ENCODE measurements at places on chromosomes 2 and 18. TPM values are rescaled to one million over a fixed set of nuclear protein-coding genes. Genes with fewer than 3 reads are reported as not detected.

The SPP2 gene
- total RNA-seq = not detected

DNA sequence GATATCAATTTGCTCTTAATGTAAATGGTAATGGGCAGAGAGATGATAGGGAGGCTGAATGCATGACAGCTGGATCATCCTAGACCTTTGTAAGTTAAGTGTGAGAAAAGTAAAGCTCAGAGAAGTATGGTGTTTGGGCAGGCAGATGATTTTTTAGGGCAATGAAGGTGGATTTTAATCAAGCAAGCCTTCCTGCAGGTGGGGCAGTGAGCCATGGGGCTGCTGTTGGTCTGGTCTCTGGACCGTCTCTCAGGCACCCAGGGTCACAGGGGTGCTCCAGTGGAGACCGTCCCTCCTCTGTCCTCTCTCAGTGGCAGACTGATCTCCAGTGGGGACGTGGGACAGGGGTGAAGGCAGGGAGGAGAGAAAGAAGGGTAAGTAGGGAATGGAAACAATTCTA lies 69.8 kb upstream of the STK17B start:
- no peaks in the 10 kb centered on the region for H3K36me3 ChIP-seq
- no peaks in the 10 kb centered on the region for H3K4me1 ChIP-seq
- H3K4me3 ChIP-seq = no peak overlapping the region
- H3K27me3 ChIP-seq = no peaks in the 10 kb centered on the region
- DNase-seq = no peak
- H3K27ac ChIP-seq = no peak overlapping the region

- DNase-seq = no peak
- H3K27ac ChIP-seq = no peak overlapping the region
- H3K4me1 ChIP-seq = peaks cover 2% of the 10 kb centered on the region
- no peak overlapping the region for H3K4me3 ChIP-seq
- no peaks in the 10 kb centered on the region for H3K27me3 ChIP-seq
- H3K36me3 ChIP-seq = peaks cover 71% of the 10 kb centered on the region
Measured at GRCh38 chr2:233850745-233851144, 3.6 kb downstream of the HJURP start.

DNA sequence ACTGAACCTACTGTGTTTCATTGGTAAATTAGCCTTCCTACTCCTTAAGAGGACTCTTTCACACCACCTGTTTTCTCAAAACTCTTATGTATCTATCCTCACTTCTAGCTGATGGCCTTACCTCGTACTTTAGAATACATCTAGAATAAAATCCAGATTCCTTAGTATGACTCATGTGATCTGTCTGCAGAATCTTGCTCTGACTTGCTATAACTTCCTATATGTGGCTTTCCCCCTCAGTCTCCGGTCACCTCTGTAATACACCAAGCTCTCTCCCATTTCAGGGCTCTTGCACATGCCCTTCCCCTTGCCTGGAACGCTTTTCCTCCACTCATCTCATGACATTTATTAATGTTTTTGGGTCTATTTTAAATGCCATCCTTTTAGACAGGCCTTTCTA lies 95.6 kb upstream of the LHCGR start:
- no peak overlapping the region for H3K4me3 ChIP-seq
- H3K27ac ChIP-seq = no peak overlapping the region
- H3K4me1 ChIP-seq = peaks cover under 1% of the 10 kb centered on the region
- no peaks in the 10 kb centered on the region for H3K27me3 ChIP-seq

The HRH4 gene
- not detected for total RNA-seq

DNA sequence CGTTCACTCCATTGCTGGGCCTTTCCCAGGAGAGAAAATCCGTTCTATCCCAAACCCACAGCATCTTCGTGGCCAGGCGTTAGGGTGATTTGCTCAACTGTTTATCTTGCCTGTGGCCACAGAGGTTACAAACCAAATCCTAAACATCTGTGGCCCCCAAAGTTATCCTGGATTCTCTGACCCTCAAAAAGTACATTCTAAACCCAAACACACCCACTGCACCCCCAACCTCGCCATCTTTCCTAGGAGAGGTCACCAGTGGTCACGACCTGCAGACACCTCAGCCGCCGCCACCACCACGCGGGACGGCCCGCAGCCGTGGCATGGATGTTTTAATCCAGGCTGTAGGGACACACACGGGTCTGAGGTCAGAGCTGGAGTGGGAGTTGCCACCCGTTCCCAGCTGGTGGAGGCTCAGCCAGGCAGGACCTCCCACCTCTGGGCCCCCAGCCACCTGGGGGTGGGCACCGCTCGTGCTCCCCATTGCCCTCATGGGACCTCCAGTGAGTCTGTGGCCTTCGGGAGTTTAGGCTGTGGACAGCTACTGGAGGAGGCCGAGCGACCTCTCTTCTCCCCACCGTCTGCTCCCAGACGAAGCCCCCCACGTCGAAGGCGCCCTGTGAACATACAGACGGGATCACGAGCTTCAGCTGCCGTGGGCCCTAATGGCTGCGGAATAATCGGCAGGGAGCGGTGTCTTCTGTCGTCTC lies 72.0 kb downstream of the KCNG2 start:
- H3K4me3 ChIP-seq = no peak overlapping the region
- peak; percentile 32 for DNase-seq

The MERTK gene
- total RNA-seq = 22.3 TPM

DNA sequence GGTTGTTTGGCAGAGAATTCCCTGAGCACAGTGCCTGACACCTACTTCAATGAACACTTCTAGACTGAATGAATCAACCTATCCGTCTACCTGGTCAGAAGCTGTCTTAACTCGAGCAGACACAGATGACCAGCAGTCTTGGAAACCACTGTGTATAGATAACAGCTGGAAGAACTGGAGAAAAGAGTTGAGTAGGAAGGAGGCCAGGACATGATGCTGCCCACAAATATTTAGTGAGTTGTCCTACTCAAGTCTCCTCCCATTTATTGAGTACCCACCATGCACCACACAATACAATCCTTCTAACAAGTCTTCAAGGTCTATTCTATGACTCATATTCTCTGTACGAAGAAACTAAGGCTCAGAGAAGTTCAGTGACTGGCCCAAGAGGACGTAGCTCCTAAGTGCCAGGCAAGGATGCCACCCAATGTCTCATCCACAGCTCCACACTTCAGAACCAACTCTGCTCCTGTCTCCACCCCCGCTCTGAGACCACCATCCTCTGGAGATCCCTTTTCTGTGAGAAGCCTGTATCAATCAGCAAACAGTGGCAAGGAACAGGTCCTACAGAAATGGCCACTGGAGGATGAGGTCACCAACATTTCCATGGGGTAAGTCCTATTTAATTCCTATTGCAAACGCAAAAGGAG lies 62.2 kb downstream of the GALNT14 start:
- H3K4me1 ChIP-seq = no peaks in the 10 kb centered on the region
- no peak for DNase-seq
- no peak overlapping the region for H3K27ac ChIP-seq
- H3K27me3 ChIP-seq = no peaks in the 10 kb centered on the region
- H3K4me3 ChIP-seq = no peak overlapping the region
- H3K36me3 ChIP-seq = no peaks in the 10 kb centered on the region

DNA sequence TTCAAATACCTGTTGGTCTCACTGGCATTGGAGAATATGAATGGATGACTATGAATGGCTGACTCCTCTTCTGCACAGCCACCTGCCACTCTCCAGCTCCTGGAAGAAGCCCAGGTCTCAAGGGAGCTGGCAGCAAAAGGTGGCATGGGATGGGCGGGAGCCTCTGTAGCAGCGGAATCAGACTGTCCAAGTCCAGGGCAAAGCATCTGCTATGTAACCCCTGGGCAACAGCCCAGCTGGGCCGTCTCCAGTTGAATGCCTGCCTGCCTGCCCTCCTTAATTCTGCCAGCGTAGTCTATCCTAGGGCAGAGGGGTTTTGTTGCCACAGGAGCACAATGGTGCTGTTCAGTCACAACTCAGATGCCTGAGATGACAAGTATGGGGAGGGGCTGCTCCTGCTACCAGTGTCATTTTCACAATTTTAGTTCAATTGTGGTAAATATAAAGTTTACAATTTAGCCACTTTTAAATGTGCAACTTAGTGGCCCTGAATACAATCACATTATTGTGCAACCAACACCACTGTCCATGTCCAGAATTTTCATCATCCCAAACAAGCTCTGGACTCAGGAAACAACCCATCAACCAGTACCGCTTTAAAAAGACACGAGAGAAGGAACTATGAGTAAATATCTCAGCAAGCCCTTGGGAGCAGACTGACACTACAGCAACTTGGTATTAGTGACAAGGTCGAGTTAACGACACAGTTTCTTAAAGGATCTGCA lies 115.2 kb downstream of the MYO5B start:
- DNase-seq = peak; percentile 11
- H3K27me3 ChIP-seq = no peaks in the 10 kb centered on the region
- H3K27ac ChIP-seq = no peak overlapping the region
- no peaks in the 10 kb centered on the region for H3K4me1 ChIP-seq

The CREB1 gene
- 93.4 TPM for total RNA-seq

DNA sequence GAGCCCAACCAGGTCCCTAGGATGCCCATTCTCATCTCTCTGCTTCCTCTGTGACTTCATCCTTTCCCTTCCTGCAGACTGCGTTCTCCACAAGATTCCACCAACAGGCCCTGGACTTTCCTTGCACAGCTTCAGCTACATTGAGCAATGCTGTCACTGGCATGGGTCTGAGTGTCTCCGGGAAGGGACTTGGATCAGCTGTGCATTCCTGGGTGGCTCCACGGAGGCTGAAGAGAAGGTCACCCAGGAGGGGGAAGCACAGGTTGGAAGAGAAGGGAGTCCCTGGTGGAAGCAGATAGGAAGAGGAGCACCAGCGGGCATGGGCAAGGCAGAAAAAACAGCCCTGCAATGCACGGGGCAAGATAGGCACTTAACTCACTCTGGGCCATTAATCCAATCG lies 140.5 kb downstream of the UXS1 start:
- DNase-seq = no peak
- no peak overlapping the region for H3K4me3 ChIP-seq
- no peaks in the 10 kb centered on the region for H3K4me1 ChIP-seq
- no peak overlapping the region for H3K27ac ChIP-seq
- no peaks in the 10 kb centered on the region for H3K36me3 ChIP-seq

The TLX2 gene
- total RNA-seq = 0.27 TPM

The SLC14A1 gene
- total RNA-seq = not detected

The ERBB4 gene
- total RNA-seq = 158 TPM

GRCh38 chr2:19630921-19631320 lies 270.9 kb downstream of the TTC32 start:
- H3K36me3 ChIP-seq = no peaks in the 10 kb centered on the region
- H3K27ac ChIP-seq = no peak overlapping the region
- peaks cover 5% of the 10 kb centered on the region for H3K27me3 ChIP-seq

The TMEM17 gene
- total RNA-seq = 3.2 TPM

DNA sequence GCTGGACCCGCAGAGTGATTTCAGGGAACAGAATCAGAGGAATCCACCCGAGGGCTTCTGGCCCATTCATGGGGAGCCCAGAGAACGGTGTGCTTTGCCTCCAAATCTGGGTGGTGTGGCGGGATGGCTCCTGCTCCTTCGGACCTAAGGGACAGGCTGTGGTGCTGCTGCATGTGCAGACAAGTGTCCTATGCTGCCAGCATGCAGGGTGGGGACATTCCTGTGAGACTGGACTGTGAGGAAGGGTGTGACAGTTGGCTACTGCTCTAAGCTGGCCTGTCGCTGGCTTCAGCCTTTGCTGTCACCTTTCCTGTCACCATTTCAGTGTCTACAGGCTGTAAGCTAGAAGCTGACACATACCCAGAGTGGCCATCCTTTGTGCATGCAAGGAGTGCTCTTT lies 2.9 kb upstream of the SLC4A3 start:
- DNase-seq = no peak
- H3K27ac ChIP-seq = no peak overlapping the region

DNA sequence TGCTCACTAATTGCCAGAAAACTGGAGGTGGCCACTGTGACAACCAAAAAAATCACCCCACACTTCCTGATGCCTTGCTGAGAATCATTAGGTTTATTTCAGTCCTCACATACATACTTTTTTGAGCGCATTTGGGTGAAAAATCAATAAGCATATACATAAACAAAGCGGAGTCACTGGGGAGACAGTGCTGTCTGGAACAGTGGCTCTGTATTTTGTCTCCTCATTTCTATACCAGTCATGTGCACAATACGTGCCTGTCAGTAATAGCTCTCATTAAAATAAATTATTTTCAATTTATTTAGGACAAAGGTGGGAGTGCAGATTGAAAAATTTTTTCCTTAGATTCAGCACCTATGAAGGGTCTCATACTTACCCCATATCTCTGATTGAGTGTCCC lies 48.2 kb downstream of the CXCR4 start:
- H3K4me1 ChIP-seq = no peaks in the 10 kb centered on the region
- H3K27ac ChIP-seq = peak overlapping the region; percentile 30
- H3K36me3 ChIP-seq = no peaks in the 10 kb centered on the region
- DNase-seq = no peak

DNA sequence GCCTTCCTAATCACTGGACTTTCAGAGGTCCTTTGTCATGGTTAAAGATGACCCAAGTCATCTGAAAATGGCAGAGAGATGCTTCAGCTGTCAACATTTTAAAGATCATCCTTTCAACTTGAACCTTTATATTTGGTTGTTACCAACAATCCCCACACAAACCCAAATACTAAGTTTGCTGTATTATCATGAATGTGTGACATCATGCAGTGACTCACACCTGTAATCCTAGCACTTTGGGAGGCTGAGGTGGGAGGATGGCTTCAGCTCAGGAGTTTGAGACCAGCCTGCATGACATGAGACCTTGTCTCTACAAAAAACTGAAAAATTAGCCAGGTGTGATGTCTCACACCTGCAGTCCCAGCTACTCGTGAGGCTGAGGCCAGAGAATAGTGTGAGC lies 55.2 kb upstream of the NRP2 start:
- DNase-seq = no peak
- H3K27me3 ChIP-seq = no peaks in the 10 kb centered on the region
- H3K36me3 ChIP-seq = no peaks in the 10 kb centered on the region

The GALNT3 gene
- total RNA-seq = 5.6 TPM

- H3K4me1 ChIP-seq = no peaks in the 10 kb centered on the region
- H3K36me3 ChIP-seq = no peaks in the 10 kb centered on the region
- DNase-seq = no peak
- H3K4me3 ChIP-seq = no peak overlapping the region
Measured at GRCh38 chr18:59263661-59264060, 9.6 kb downstream of the RAX start.

DNA sequence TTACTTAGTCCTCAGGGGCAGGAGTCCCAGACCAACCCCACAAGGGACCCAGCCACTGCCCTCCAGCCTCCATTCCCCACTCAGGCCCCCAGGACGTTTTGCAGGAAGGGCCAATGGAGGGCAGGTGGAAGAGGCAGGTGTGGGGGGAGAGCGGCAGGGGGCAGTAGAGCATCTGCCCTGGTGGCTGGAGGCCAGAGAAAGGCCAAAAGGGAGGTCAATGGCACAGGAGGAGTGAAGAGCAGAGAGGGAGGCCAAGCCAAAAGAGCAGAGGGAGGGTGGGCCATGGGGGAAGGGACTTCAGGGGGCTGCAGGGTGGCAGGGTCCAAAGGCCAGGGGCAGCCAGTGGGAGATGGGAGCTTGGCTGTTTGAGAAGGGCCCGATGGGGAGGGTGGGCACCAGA lies 17.3 kb upstream of the GPR55 start:
- H3K27ac ChIP-seq = no peak overlapping the region
- H3K27me3 ChIP-seq = no peaks in the 10 kb centered on the region
- DNase-seq = peak; percentile 63

- no peaks in the 10 kb centered on the region for H3K36me3 ChIP-seq
- H3K4me1 ChIP-seq = no peaks in the 10 kb centered on the region
- H3K27me3 ChIP-seq = no peaks in the 10 kb centered on the region
- no peak overlapping the region for H3K27ac ChIP-seq
- no peak overlapping the region for H3K4me3 ChIP-seq
- no peak for DNase-seq
Measured at GRCh38 chr2:53445383-53446070, 322.1 kb upstream of the CHAC2 start.

Measured in endodermal cell (in vitro differentiated cells).